Thymus (tissue), 14 donors: ENCODE measurements at places on chromosomes 1 and 21. TPM values are rescaled to one million over a fixed set of nuclear protein-coding genes. Genes with fewer than 3 reads are reported as not detected.

DNA sequence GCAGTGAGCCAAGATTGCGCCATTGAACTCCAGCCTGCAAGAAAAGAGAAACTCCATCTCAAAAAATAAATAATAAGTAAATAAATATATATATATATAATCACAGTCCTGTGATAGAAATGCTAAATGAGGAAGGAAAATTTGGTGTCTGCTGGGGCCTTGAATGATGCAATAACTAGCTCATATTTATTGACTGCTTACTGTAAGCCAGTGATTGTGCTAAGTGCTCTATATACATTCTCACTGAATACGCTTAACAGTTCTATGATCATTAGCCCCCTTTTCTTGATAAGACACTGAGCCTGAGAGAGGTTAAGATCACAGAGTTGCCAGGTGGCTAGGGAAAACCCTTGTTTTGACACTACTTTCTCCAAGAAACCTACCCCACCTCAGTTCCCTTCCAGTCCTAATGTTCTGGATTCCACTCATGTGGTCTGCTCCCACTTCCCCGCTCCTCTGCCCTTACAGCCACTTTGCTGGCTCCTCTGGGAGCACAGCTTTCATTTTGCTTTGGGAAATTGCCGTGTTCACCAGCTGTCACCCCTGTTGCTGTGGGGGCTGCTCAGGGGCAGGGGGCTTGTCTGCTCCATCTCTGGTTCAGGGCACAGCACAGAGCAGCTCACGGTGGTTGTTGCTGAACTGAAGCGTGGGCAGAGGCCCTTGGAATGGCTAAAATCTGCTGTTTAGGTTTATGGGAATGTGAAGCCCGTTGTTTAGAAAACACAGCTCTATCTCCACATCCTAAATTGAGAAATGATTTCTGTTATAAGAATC is 2.5 kb upstream of the BMP8A start:
- H3K4me3 ChIP-seq = no peak overlapping the region
- no peak for DNase-seq
- peaks cover 38% of the 10 kb centered on the region for H3K27me3 ChIP-seq
- H3K4me1 ChIP-seq = no peaks in the 10 kb centered on the region
- H3K36me3 ChIP-seq = peaks cover 34% of the 10 kb centered on the region

- H3K36me3 ChIP-seq = no peaks in the 10 kb centered on the region
- DNase-seq = no peak
- H3K4me1 ChIP-seq = peaks cover 3% of the 10 kb centered on the region
- no peak overlapping the region for H3K27ac ChIP-seq
- no peak overlapping the region for H3K4me3 ChIP-seq
- peaks cover 55% of the 10 kb centered on the region for H3K27me3 ChIP-seq
Measured at GRCh38 chr1:58249388-58249736, 297.2 kb downstream of the OMA1 start.

DNA sequence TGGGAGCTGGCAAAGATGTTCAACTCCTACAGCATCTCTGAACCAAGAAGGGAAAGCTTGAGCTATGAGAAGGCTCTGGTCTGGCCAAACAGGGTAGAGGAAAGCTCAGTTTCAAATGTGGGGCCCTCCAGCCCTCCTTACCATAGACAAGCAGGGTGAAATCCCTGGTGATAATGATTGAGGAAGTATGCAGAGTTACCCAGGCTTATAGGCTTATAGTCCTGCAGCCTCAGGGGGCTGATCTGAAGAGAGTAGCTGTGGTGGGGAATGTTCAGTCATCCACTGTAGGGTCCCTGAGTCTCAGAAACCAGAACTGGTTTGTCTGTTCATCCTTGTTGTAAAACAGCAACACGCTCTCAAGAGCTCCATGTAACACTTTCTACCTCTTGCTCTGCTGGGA is 19.8 kb upstream of the LY9 start:
- DNase-seq = no peak
- no peak overlapping the region for H3K4me3 ChIP-seq
- no peaks in the 10 kb centered on the region for H3K4me1 ChIP-seq
- no peak overlapping the region for H3K27ac ChIP-seq
- no peaks in the 10 kb centered on the region for H3K27me3 ChIP-seq
- no peaks in the 10 kb centered on the region for H3K36me3 ChIP-seq

- H3K4me1 ChIP-seq = no peaks in the 10 kb centered on the region
- no peaks in the 10 kb centered on the region for H3K36me3 ChIP-seq
- H3K4me3 ChIP-seq = no peak overlapping the region
- DNase-seq = no peak
Measured at GRCh38 chr1:20964540-20965484, 177.7 kb upstream of the HP1BP3 start.

DNA sequence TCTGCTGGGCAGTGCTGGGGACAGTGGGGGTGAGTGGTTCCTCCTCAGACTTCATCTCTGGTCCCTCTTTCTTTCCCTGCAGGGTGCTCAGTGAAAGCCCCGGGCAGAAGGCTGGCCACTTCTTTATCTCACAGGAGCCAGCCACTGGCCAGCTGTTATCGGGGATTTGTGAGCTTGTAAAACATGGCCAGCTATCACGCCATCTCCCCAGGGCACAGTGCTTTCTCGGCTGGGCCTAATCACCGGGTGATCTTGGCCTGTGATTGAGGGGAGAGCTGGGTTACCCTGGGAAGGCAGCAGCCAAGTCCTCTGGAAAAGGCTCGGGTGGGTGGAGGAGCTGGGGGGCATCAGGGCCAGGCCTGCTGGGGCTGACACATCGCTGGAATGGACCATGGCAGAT is 83.0 kb downstream of the IGSF21 start:
- no peak overlapping the region for H3K4me3 ChIP-seq
- no peak for DNase-seq
- no peaks in the 10 kb centered on the region for H3K4me1 ChIP-seq
- H3K27ac ChIP-seq = no peak overlapping the region
- H3K27me3 ChIP-seq = no peaks in the 10 kb centered on the region
- H3K36me3 ChIP-seq = no peaks in the 10 kb centered on the region

FAM76A gene
- total RNA-seq = 8.9 TPM

- no peak overlapping the region for H3K27ac ChIP-seq
- no peak overlapping the region for H3K4me3 ChIP-seq
- no peak for DNase-seq
- H3K27me3 ChIP-seq = no peaks in the 10 kb centered on the region
- H3K4me1 ChIP-seq = no peaks in the 10 kb centered on the region
Measured at GRCh38 chr1:68322837-68323687, 90.7 kb upstream of the WLS start.
